Heart left ventricle (tissue), 16 donors: ENCODE measurements at places on chromosomes 7 and 10. TPM values are rescaled to one million over a fixed set of nuclear protein-coding genes. Genes with fewer than 3 reads are reported as not detected.

Gene CPA2
- 0.17 TPM for polyA plus RNA-seq

Gene LRRC18
- not detected for polyA plus RNA-seq

Gene SSC4D
- polyA plus RNA-seq = 1.6 TPM

Gene TEX47
- polyA plus RNA-seq = not detected

Gene FZD8
- 8.0 TPM for polyA plus RNA-seq

Gene OR13A1
- polyA plus RNA-seq = 0.04 TPM

Gene CFAP69
- 1.3 TPM for polyA plus RNA-seq
